Cardiac fibroblast (primary cell): ENCODE measurements at places on chromosomes 7 and 10.
A peak's percentile ranks its signal among the peaks of the same experiment; 100 is the strongest.

DNA sequence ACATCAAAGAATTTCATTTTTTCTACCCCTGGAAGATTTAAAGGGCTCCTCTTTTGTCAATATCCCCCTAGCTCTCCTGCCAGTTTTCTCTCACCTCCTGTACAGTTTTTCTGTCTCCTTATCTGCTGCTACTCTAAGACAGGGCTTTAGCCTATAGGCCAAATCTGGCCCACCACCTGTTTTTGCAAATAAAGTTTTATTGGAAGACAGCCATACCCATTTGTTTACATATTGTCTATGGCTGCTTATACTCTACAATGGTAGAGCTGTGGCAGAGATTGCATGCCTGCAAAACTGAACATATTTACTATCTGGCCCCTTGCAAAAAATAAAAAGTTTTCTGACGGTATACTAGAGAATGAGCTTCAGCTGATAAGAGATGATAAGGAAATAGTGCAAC, 37.4 kb upstream of the GARS1 start:
- no peak for DNase-seq

DNA sequence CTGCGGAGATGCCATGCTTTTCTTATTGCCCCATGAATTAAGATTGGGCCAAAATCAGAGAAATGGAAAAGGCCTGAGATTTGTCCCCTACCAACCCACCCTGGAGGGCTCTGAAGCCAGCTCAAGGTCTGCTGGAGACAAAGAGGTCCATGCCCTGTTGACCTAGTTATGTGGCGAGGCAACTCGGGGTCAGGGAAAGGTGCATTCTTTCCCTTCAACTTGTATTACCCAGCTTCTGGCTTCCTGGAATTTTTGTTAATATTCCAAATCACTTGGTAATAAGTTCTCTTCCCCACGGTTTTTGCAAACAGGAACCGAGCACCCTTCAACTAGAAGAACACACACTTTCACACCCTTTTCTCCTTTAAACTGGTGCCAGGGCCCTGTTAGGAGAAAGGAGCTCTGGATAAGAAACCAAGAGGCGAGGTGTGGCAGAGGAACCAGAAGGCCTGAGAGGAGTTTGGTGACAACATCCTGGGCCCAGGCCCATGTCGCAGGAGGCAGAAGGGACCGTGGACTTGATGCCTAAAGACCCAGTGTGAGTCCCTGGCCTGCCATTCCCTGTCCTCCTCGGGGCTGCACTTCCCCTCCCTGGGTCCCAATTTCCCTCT, 12.5 kb upstream of the SFRP5 start:
- no peak for DNase-seq

DNA sequence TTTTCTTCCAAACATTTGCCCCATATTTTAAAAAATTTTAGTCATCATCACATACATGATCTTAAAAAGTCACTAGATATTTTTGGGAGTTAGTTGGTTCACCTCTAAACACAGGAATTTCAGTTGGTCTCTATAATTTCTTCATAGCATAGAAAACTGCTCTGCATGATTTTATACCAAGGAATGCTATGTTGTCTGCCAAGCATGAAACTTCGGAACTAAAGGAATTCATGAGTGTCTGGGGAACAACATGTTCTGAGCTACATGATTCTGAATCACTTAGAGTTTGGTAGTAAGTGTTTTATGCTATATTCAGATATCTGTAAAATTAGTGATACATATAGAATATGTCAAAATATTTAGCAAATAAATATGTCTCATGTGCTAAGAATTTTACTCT, 957.8 kb downstream of the GATA3 start:
- peak; percentile 57 for DNase-seq

- DNase-seq, result peak; percentile 41
Observed at GRCh38 chr7:37920305-37920848, at the start of gene EPDR1. EPDR1 (plus strand) TSS chr7:37920640; CDS start chr7:37920940, 300 bp downstream.

GRCh38 chr7:64870656-64871055, 32.4 kb upstream of the ZNF273 start:
- no peak for DNase-seq

- DNase-seq, result peak; percentile 55
Observed at GRCh38 chr10:112213836-112214235, 30.3 kb upstream of the GPAM start.

DNA sequence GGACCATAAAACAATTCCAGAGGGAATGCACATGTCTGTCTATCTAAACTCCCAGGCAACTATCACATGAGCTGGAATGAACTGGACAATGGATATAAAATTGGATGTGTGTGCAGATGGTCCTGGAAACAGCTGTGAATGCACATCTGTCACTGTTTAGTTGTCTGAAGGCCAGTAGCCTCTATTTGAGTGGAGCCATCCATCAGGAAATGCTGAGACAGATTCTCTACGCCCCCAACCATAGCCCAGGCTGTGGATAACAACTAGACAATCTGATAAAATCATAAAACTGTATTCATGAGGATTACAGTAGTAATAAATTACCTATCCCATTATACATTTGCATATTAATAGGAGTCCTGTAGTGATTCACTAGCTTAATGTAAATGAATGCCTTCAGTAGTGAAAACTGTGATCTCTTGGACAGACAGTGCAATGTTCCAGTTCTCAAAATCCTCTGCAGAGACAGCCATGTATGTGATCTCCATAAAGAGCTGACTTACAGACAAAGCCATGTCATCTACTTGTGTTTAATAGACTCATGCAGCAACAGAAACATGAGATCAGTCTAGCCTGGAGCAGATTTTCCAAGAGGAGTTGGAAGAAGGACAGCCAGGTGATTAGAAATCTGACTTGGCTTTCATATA, 907.6 kb downstream of the KCNMA1 start:
- no peak for DNase-seq

DNA sequence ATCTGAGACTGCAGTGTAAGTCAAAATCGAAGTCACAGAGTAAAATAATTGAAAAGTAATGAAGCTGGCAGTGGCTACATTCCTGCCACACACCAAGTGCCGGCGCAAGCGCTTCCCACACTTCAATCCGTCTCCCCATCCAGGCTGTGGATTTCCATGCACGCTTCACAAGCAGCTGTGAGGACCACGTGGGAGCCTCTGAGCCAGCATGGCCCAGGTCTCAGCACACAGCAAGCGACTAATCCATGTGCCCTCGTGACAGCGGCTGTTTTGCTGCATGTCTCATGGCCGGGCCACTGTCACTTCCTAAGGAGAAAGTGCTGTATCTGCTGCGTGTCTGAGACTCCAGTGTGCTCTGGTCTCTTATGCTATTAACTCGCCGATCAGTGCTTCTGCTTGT, 566.9 kb downstream of the DNAJB6 start:
- no peak for DNase-seq

DNA sequence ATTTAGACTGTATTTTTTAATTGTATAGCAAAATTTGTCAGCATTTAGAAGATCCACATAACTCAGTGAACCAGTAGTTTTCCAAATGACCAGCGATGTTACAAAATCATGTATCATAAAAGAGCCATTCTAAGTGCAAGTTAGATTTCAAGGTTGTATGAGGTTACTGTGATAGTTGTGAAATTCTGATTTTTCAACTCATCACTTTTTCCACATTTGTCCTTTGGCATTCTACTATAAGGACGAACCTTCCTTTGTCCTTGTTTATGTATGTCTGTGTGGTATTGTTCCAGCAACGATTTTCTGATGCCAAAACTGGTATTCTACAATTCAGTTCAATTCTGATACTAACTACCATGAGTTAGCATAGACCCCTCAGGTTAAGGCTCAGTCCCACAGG, 64.2 kb downstream of the TAX1BP1 start:
- no peak for DNase-seq

DNA sequence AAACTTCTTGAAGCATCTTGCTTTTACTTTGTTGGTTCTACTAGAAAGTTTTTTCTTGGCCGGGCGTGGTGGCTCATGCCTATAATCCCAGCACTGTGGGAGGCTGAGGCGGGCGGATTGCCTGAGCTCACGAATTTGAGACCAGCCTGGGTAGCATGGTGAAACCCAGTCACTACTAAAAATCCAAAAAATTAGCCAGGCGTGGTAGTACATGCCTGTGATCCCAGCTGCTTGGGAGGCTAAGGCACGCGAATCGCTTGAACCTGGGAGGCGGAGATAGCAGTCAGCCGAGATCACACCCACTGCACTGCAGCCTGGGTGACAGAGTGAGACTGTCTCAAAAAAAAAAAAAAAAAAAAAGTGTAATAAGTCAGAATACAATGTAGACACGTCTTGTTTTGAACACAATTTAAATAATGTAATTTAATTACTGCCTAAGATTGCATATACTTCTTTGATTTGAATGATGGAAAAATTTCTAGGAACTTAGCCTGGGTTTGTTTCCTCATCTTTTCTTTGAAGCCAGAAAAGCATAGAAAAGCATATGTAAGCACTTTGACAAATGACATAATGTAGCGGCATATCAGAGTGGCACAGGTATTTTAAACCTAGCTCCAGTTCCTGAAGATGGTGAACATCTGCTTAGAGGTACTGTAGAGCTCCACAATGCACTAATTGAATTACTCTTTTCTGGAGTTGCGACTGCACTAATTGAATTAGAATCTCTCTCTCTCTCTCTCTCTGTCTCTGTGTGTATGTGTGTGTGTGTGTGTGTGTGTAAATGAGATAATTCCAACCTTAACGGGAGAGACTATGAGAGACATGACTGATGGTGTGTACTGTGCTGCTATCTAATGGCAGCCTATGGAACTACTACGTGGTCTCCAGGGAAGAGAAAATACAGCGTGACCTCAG, 87.8 kb downstream of the BTRC start:
- peak; percentile 89 for DNase-seq

DNA sequence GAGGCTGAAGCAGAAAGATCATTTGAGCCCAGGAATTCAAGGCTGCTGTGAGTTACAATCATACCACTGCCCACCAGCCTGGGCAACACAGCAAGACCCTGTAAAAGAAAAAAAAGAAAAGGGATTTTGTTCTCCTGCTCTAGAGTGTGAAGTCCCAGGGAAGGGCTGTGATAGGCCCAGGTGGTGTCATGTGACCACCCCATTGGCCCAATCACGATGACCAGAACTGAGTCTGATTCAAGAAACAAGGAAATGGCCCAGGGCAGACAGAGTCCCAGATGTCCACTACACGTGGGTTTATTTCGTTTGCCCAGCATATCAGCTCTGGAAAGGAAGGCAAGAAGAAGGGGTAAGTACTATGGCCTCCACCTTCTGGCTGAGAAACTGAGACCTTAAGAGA, 81.3 kb upstream of the CUX1 start:
- DNase-seq, result peak; percentile 12

GRCh38 chr7:44046321-44047061, 2.0 kb downstream of the DBNL start:
- no peak for DNase-seq

DNA sequence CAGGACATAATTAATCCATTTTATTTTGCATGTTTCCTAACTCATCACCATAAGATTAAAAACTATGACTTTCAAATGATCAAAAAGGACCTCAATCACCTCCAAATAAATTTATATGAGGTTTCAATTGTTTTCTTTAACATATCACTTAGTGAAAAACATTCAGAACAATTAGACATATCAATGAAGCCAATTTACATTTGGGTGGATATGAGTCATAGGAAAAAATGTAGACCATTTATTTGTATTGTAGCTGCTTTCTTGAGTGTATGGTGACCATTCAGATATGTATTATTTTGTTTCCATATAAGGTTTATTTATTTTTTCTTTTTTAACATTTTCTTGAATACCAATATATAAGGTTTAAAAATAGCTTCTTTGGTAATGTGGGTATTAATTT, 13.3 kb upstream of the EXOC6 start:
- DNase-seq, result peak; percentile 52

DNA sequence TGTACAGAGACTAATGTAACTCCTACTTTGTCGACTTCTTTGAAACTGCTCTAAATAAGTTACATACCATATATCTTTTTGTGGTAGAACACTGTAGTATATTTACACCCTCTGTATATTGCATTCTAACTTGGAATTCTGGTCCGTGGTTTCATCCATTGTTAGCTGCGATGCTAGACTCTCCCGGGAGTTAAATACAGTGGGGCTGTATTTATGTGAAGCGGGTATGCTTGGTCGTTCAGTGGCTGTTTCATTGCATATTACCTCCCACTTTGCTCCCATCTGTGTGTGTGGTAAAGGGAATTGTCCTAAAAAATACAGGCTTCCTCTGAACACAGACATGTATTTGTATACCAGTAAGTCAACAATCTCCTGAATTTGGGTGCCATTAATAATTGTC, 231.1 kb downstream of the SLC25A13 start:
- DNase-seq, result no peak

GRCh38 chr10:52136921-52137320, 177.2 kb upstream of the DKK1 start:
- no peak for DNase-seq

GRCh38 chr10:1712314-1712713, 25.0 kb downstream of the ADARB2 start:
- no peak for DNase-seq

DNA sequence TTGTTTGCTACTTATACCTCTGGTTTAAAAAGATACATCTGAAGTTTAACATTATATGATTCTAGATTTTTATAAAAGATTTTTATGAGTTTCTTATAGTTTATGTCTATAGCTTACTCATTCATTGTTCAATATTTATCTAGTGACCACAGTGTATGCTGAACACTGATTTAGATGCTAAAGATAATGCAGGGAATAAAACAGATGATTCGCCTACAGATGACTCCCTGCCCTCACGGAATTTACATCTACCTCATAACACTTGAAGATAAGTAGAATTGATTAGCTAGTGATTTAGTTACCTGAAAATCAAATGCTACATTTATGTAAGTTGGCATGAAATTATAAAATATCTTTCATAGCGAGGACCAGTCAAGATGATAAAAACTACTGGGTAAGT, 105.8 kb downstream of the HIPK2 start:
- no peak for DNase-seq

DNA sequence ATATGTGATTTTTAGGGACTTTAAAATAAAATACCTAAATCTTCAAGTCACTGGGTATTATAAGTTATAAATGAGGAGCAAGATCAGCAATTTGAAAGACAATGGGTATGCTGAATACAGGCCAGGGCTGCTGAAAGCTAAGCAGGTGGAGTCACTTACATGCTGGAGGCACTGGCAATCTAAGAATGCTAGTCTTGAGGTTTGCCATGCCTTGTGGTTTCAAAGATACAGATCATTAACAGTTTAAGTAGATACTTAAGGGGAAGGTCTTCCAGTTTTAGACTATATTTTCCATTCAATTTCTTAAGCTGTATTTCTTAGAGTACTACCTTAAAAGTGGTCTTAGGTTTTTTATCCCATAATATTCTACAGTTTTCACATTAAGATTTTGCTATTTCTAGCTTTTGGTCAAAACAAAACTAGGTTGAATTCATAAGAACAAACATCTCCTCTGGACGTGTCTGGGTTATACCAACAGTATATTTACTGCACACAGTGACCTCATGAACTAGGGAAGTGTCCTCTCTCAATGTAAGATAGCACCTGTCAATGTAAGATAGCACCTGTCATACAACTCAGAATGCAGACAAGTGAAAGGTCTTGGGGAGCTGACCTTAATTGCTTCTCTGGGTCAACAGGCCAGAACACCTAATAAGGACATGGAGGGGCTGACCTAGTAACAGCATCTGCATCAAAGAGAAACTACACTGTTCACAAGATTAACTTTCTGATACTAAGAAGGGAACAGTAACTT, 2.0 kb downstream of the SRI start:
- DNase-seq, result no peak

- no peak for DNase-seq
Observed at GRCh38 chr10:46037107-46037825, 6.8 kb upstream of the NCOA4 start.

GRCh38 chr10:87850742-87851205, 12.6 kb downstream of the KLLN start:
- DNase-seq, result peak; percentile 77
